ENCODE measurements at places on chromosomes 5 and 9.

DNA sequence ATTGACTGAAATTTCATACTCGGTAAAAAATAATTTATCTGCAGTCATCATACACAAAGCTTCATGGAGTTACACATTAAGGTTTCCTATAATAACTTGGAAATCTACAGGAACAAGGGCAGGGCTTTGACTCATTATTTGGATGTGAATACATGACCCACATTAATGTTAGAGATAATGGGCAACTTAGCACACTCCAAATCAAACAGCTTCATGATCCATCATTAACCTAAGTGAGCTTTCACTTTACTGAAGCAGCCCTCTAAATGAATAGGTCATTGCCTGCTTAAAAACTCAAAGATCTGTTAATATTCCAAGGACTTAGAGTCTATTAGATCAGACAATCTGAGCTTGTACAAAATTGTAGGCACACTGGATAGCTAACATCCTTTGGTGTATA is 9.0 kb downstream of the CDH12 start:
- no peak for DNase-seq

DNA sequence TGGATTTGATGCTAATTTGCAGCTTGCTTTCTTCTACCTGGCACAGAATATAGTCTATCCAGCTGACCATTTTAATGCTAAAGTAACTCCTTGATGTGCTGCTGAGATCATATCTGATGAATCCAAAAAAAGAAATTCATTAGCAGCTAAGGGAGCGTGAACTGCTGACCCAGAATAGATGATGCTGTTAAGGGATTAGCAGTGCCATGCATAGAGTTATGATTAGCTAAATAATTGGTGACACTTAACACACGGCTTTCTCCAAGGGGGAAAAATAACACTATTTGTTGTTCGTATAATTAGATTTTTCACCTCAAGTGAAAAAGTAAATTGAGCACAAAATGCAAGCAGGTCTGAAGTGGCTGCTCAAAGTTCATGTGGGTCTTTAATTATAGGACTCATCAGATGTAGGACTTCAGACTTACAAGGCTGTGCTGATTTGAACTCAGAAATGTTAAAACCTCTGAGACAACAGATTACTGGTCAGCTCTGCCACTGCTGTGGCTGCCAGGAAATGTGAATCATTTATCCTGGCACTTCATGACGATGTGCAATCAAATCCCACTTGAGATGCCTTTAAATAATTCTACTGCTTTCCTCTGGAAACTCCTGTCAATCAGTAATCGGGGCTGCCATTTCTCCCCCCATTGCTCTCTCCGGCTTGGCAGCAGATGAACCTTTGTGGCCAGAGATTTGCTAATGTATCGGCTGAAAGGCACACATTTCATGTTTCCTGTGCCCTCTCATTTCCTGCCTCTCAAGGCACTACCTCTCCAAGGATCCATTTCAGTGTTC is 291.6 kb upstream of the C9orf72 start:
- no peak for DNase-seq

GRCh38 chr9:10255758-10256157 is 357.0 kb downstream of the PTPRD start:
- DNase-seq: no peak

DNA sequence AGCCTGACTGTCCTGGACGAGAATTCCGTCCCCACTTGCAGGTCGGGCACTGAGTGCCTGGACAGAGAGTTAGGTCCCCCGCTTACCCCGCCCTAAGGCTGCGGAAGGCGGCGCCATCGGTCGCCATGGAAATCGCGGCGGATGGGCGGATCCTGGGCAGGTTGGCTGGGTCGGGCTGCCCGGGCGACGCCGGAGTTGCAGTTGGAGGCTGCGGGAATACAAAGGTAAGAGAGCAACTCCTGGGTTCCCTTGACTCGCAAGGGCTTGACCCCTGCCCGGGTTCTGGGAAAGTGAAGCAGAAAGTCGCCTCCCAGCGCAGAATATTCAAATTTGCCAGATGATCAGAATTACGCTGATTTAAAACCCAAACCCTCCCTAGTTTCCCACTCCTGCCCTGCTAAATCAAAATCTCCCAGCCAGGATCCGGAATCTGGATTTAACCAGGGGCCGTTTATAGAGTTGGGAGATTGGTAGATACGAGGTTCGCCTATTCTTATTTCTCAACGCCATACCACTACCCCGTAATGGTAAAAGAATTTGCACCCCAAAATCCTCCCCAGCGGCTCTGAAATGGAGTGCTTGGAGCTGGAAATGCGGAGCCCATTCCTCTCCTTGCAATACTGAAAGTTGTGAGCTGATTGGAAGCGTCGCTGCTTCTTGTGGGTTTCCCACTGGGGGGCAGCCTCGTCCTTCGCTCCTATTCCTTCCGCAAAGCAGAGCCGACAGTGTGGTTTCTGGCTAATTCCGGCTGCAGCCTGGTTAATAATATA is 156.4 kb upstream of the RASEF start:
- DNase-seq: no peak

DNA sequence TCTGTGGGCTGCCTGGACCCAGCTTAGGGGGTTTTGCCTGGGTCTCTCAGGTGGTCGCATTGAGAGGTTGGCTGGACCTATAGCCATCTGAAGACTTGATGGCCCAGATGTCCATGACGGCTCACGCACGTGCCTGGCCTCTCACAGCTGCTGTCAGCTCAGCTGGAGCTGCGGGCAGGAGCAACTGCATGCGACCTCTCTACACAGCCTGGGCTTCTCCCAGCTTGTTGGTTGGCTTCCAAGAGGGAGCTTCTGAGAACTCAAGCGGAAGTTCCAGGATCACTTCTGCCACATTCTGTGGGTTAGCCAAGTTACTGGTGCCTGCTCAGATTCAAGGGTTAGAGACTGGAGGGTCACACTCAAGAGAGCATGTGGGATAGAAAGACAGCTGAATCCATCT is 99.2 kb downstream of the DAPK1 start:
- no peak for DNase-seq

- no peak for DNase-seq
These were observed 25.2 kb upstream of the PLAC8L1 start for GRCh38 chr5:146130440-146131045.

- peak; percentile 50 for DNase-seq
These were observed 127.9 kb downstream of the EFNA5 start for GRCh38 chr5:107542831-107543231.

DNA sequence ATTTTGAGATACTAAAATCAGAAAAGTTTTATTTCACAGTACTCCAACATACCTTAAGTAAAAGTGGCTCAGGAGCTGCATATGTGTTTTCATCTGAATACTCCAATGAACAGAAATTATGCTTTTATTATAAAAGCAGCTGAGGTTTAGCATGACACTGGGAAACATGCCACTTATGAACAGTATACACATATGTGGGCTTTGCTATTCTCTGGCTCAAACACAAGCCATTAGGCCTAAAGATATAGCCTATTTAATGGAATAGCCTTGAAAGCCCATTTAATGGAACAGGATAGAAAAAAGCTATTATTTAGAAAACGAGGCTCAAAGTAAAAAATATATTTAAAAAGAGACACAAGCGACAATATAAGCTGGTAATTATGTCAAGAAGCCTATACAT is 74.1 kb downstream of the SLC38A9 start:
- no peak for DNase-seq

DNA sequence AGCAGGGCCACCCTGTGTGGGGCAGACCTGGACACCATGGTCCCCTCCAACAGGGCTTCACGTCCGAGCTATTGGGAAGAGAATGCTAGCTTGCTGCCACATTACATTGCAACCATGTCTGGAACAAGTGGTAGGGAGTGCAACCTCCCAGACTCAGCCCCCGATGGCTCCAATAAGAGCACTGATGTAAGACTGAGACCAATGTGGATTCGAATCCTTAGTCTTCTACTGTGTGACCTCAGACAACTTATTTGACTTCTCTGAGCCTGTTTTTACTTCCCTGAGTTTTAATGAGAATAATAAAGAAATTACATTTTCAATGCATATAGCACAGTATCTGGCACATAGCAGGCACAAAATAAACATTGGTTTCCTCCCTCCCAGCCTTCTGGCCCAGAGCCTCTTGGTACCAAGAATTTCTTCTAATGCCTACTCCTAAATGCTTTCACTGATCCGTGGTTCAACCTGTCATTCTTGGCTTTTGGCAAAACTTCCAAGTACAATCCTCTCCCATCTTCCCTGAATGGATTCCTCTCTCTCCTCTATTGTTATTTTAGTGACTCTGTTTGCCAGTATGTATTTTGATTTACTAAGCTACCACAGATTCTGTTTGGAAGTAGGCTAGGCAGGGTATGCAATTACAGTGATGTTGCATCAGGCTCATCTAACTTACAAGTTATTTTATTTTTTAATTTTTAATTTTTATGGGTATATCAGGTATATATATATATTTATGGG is 34.6 kb upstream of the COL15A1 start:
- DNase-seq: no peak

GRCh38 chr5:139787568-139788293 is 7.9 kb upstream of the PSD2 start:
- DNase-seq: peak; percentile 70

- no peak for DNase-seq
These were observed 18.4 kb downstream of the NXNL2 start for GRCh38 chr9:88553350-88553749.

- no peak for DNase-seq
These were observed 139.7 kb downstream of the TLE1 start for GRCh38 chr9:81549500-81550206.

- DNase-seq: no peak
These were observed 61.8 kb downstream of the GDA start for GRCh38 chr9:72211047-72211446.

DNA sequence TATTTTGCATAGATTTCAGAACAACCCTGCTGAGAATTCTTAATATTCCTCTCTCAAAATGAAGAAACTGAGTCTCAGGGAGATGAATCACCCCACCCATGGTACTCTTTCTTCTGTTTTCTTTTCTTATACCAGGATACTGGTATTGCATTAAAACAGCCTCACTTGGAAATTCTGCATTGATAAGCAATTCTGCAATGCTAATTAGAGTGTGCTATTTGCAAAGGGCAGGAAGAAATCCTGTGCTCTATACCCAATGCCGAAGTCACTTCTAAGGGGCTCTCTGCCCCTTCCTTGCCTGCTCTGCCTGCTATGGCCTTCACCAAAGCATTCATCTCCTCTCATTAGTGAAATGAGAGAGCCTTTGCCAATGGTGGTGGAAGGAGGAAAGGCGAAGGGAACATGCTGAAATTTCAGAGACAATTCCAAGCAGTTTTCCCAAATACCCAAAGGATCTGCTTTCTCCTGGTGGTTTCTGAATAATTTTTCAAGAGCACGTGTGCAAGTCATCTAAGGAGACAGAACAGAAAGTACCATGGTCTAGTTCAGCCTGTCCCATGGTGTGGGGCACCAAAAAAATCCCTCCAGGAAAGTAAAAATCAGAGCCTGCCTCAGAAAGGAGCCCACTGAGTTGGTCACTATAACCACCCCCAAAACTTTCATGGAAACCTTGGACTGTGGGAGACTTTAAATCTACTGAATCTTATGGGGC is 156.5 kb downstream of the PAPPA start:
- DNase-seq: no peak

Data from thoracic aorta (tissue), 2 donors.